H9 (cell line): ENCODE measurements at places on chromosomes 5 and 9. TPM values are rescaled to one million over a fixed set of nuclear protein-coding genes. Genes with fewer than 3 reads are reported as not detected.

The IFNA17 gene
- not detected in 2 replicates for total RNA-seq

The FAM163B gene
- total RNA-seq, result 0.39 and 0.64 TPM in 2 replicates

The ZFP2 gene
- total RNA-seq, result 0.37 and 0.52 TPM in 2 replicates

The DIPK1B gene
- 38.2 and 40.3 TPM in 2 replicates for total RNA-seq

DNA sequence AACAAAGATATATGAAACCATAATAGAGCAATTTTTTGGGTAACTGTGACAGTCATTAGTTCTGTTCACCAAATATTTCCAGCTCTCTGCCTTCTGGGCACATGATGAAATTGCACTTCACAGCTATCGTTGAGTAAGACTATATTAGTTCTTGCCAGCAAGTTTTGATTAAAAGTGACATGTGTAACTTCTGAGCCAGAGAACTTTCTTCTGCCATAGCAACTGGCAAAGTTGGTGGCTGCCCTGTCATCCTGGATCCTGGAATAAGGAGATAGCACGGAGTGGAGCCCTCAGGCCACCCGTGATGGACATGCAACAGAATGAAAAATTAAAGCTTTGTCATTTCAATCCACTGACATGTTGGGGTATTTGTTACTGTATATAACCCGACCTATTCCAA is 194.4 kb upstream of the VCAN start:
- no peak for DNase-seq

DNA sequence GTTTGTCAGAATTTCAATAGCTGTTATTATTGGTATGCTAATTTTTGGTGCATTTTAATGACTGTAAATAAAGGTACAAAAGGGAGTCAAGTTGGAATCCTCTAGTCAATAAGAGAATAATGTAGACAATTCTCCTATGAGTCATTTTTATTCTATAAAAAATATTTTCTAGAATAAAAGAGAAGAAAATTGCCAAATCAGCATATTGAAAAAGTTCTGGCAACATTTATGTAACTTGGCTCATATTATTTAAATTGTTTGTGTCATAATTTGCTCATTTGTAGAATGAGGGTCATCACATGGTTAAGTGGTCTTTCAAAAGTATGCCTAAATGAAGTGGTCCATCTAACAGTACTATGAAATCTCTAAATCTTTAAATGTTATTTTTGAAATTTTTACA is 1719.8 kb upstream of the WWC1 start:
- no peak for DNase-seq

DNA sequence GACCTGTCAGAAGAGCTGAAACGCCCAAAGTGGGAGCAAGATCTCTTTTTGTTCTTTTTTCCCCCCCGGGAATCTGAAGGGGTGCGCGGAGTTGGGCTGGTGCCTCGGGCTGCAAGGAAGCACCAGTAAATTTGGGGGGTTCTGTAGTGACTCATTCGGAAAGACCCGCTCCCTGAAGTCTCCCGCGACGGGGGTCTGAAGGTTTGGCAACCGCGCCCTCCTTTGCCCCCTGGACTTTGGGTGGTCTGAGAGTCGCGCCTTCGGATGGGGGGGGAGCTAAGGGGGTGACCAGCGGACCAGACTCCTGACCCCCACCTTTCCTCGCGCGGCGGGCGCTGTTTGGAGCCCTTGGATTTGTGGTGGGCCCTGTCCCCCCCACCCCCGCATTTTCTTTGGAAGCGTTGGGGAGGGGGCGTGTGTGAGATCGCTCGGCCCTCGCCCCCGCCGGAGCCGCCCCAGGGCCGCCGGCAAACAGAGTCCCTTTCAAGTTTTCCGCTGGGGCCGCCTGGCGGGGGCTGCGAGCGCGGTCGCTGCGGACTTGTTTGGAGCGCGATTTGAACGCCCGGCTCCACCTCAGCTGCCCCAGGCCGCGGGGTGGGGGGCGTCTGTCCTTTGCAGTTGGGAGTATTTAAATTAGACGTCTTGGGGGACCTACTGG is 2.0 kb downstream of the CXXC5 start:
- DNase-seq, result no peak

DNA sequence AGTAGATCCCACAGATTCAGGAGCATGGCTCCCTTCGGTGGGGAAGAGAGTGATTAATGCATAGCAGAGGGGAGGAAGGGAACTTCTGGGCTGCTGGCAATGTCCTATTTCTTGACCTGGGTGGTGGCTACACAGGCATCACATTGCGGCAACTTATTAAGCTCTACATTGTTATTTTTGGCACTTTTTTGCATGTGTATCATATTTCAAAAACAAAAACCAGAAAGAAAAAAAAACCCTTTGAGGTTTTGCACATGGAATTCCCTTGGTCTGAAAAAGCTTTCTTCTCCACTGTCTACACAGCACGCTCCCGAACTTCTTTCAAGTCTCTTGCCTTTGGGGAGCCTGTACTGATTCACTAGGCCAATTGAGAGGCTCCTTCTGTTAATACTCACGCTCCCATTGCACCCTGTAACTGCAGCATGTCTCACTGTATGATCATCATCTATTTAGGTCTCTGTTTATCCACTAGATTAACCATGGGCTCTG is 25.1 kb downstream of the CEMIP2 start:
- DNase-seq, result no peak

DNA sequence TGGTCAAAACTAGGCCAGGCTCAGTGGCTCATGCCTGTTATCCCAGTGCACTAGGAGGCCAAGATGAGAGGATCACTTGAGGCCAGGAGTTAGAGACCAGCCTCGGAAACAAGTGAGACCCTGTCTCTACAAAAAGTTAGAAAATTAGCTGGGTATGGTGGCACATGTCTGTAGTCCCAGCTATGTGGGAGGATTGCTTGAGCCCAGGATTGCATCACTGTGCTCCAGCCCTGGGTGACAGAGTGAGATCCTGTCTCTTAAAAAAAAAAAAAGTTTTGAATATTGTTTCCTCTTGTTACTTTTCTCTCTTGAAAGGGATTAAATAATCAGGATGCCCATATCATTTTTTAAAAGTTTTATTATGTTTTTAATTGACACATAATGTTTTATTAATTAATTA is 7.6 kb downstream of the ARHGEF37 start:
- DNase-seq, result no peak

- no peak for DNase-seq
These were observed 116.7 kb downstream of the DOCK2 start for GRCh38 chr5:169753795-169754194.

DNA sequence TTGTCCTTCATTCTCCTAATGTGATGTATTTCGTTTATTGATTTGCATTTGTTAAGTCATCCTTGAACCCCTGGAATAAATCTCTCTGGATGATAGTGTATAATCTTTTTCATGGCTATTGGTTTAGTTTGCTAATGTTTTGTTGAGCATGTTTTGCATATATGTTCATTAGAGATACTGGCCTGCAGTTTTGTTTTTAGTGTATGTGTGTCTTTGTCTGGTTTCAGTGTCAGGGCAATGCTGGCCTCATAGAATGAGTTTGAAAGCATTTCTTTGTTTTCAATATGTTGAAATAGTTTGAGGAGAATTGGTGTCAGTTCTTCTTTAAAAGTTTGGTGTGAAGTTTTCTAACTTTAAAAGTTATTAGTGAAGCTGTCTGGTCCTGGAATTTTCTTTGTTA is 149.6 kb upstream of the ATP10B start:
- no peak for DNase-seq

- no peak for DNase-seq
These were observed 398.3 kb downstream of the IRX2 start for GRCh38 chr5:2353211-2353610.

GRCh38 chr5:102958481-102959011 is 161.4 kb downstream of the GIN1 start:
- DNase-seq, result no peak

DNA sequence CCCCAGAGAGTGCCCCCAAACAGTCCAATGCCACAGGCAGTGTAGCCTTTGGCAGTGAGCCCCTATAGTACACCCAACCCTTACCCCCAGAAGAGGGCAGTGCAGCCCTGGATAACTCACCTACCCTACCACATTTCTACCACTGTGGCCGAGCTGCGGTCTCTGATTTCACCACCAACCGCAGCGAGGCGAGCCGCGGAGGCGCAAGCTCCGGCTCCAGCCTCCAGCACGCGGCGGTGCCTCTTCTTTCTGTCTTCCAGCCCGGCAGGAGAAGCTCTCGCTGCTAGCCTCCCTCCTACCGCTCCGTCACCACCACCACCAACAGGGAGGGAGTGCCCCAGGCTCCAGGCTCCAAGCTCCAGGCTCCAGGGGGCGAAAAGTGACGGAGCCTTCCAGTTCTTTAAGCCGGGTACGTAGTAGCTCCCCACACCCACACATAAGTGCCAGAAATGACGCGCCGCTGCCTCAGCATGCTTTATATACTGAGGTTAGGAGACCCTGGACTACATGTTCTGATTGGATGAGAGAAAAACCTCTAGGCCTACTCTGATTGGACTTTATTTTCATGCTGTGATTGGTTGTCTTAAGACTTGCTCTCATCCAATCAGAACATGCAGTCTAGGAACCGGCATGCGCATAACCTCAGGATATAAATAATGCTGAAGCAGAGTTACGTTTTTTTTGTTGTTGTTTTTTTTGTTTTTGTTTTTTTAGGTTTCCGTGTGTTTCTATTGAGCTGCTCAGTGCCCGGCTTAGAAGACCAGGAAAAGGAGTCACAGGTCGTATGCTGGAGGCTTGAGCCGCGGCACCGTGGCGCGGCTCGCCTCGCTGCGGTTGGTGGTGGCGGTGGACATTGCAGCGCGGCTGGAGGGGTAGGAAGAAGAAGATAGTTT is at the start of gene PCAT7:
PCAT7 (plus strand) TSS at position 645 of the 893 bp plus-strand sequence.
- DNase-seq, result peak; percentile 86
